ENCODE measurements at places on chromosomes 16 and 17.

DNA sequence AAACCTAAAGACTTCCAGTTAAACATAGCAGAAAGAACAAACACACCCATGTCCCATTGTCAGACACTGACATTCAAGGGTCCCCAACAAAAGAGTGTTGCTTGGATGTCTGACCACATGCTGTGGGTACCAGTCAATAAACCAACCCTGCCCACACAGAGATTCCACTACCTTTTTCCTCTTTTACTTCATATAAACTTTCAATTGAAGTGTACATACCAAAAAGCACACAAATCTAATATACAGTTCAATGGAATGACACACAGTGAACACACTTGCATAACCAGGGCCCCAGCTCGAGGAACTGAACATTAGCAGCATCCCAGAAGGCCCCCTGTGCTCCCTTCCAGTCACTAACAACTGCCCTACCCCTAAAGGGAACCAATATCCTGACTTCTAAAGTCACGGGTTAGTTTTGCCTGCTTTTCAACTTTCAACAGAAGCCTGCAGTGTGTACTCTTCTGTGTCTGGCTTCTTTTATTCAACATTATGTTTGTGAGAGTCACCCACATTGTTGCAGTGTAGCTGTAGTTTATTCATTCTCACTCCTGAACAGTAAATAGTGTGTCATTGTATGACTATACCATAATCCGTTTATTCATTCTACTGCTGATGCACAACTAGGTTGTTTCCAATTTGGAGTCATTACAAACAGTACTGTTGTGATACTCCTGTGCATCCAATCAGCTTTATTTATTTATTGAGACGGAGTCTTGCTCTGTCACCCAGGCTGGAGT is 18.0 kb downstream of the CFDP1 start:
- peak; percentile 69 for DNase-seq

DNA sequence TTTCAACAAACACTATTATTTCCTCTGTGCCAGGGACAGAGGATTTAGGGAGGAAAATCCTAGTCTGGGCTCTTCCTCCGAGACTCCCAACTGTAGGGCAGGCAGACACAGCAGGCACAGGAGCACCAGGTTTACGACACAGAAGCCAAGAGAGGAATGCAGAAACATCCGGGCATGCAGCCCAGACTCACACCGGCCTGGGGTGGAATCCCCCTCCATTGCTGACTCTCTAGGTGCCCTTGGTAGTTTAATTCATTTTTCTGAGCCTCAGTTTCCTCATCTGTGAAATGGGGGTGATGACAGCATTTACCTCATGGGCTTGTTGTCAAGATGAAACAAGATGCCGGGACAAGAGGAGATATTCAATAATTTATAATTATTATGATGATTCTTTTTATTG is 14.9 kb downstream of the CA4 start:
- DNase-seq, result no peak

GRCh38 chr17:37801171-37801570 is 56.3 kb upstream of the HNF1B start:
- no peak for DNase-seq

DNA sequence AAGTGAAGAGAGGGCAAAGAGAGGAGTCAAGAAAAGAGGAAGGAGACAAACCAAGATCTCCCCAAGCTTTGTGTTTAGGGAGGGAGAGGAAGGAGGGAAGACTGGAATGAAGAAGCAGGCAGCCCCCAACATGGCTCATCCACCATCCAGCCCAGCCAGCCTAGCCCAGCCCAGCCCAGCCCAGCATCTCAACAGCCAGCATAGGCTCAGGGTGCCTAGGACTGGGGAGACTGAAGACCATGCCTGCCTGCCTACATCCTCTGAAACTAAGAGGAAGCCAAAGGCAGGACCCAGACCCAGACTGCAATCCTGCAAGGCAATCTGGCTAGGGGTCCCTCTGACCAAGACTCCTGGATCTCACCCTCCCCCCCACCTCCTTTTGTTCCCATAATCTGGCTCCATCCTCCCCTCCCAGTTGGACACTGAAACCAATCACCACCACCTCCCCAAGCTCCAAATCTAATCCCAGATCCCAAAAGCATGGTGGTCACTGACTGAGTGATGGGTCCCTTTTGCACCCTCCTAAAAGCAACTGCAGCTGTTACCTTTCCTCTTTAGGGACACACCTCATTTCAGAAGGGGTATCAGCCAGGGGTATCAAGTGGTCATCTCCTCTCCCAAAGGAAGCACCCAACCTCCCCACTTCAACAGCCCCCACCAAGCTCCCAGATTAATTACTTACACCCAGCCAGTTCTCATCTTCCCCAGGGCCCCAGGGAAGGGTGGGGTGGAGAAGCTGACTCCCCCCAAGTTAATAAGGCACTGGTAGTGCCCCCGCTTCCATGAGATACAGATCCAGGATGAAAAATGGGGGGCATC is 1.2 kb downstream of the HDAC5 start:
- no peak for DNase-seq

- no peak for DNase-seq
These were observed 197.8 kb downstream of the CDH11 start for GRCh38 chr16:64924086-64924485.

DNA sequence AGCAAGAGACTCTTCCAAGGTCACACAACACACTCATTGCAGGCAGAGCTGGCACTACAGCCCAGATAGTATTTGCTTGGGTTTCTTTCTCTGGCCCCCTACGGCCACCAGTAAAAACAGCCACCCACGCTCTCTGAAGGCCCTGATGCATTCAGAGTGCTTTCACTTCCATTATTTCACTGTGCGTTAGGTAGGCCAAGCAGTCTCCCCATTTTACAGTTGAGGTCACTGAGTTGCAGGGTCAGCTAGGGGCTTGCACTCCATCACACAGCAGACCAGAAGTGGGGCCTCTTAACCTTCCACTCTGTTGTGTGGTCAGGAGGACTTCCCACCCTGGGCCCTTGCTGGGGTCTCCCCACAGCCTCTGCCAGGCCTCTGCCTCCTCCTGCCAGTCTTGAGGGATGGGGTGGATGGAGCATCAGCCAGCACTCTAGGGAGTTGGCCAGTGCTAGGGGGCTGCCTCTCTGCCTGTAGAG is 2.5 kb downstream of the TBX21 start:
- DNase-seq, result no peak

DNA sequence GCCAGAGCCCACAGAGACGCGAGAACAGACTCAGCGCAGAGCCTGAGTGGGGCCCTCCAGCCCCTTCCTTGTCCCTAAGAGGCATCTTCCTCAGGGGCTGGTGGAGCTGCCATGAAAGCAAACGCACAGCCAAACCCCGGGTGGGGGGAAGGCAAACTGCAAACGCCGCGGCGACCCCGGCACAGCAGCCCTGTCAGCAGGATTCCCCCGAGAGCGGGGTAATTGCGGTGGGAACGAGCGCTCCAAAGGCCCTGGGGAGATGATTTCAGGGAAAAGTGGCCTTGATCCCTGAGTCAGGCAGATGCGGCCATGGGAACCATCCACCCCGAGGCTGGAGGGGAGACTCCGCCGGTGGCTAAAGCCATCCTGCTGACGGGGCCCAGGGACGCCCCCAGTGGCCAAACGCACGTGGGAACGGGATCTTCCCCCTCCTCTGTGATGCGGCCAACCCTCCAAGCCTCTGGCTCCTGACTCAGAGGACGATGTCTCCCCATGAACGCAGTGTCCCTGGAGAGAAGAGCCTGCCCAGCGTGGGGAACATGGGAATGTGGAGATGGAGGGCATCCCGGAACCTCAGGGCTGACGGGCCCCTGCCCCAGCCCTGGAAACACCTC is 25.1 kb downstream of the SLC7A5 start:
- DNase-seq, result no peak

GRCh38 chr17:72273289-72274056 is 152.7 kb downstream of the SOX9 start:
- DNase-seq, result no peak

DNA sequence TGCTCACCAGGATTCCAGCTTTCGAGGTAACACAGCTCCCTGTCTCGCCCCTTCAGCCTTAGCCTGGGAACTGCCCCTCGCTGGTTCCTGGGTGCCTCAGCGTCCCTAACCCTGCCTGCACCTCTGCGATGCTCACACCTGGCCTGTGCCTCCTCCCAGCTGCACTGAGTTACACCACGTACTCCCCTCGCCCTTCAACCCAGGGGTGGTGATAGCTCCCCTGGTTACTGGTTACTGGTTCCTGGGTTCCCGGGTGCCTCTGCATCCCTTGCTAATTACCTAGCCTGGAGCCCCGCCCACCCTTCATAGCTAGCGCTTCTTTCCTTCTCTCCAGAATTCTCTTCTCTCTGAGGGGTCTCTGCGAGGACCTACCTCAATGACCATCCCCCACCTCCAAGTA is 65.3 kb upstream of the PLCG2 start:
- DNase-seq, result no peak

- DNase-seq, result no peak
These were observed 2.8 kb downstream of the EMP2 start for GRCh38 chr16:10577305-10578202.

- DNase-seq, result no peak
These were observed 146.4 kb downstream of the DNAH9 start for GRCh38 chr17:11744696-11745095.

DNA sequence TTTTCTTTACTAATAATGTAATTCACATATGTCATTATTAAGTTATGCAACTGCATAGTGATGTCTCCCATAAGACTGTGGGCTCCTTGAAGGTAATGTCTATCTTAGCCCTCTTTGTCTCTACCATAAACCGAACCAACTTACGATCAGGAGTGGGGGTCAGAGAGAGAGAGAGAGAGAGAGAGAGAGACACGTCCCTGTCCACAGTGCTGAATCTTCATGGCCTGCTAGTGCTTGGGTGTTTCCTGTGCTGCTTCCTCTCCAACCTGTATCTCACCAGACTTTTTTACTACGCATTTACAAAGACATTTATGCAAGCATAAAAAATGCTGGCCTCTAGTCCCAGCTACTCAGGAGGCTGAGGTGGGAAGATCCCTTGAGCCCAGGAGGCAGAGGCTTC is 52.2 kb upstream of the HAPSTR1 start:
- no peak for DNase-seq

GRCh38 chr16:30923554-30924075 is at the start of gene FBXL19:
TSS of gene FBXL19 (plus strand) at chr16:30923572. CDS start at chr16:30925755, 2,183 bp downstream.
- no peak for DNase-seq

DNA sequence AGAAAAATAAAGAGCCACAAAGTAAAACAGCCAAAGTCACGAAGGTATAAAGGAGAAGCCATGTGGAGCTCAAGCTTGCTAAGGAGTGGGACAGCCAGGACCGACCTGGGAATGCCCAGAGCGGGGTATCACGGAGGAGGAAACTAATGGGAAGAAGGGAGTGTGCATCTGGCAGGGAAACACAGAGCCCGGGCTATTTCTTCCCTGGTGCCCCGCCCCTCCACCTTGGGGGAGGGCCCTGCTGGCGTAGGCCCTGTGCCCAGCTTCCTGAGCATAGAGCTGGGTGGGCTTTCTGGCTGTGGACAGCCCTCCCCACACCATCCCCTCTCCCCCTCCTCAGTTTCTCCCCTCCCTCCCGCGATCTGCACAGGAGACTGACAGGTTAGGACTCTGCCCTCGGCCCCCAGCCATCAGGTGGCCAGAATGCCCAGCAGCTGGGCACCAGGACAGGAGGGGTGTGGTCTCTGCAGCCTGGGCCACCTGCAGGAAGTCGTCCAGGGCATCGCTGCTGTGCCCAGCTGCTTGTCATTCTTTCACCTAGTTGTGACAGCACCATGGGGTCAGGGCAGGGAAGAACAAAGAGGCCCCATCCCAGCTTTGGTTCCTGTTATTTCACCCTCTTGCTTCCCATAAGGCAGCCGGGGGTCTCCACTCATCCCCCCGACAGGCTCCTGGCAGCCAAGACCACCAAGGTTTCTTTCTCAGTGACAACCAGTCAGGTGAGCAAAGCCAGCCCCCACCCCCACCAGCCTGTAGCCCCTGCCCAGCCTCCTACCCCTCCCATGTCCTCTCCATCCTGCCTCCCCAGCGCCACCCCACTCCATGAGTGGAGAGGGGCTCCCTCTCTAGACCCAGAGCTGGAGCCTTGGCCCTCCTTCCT is 7.1 kb upstream of the DCAF7 start:
- DNase-seq, result no peak

DNA sequence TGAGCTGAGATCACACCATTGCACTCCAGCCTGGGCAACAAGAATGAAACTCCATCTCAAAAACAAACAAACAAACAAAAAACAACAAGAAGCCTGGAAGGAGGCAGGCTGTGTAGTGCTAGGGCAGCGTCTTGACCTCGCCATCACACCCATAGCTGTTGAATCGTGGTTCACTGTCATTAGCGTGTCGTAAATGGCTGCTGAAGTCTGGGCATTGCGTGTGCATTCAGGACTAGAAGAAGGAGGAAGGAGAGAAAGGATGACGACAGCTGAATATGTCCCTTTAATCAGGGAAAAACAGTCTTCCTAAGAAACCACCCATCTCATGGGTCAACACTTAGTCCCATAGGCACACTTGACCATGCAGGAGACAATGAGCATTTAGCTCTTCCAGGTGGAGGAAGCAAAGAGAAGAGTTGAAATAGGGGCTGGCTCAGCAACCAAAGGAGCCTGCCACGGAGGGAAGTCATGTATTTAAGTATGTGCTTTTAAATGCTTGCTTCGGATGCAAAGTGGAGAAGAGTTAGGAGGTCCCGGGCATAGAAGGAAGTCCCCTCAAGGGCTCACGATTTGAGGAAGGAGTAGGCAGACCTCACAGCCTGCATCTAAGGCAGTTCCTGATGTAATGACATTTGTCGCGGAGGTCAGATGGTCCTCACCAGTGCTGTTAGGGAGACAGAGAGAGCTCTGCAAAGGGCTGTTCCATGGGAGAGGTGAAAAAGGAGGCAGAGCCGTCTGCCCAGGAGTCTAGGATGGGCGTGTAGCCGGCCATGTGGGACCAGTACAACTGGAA is 8.8 kb downstream of the PRSS22 start:
- no peak for DNase-seq

GRCh38 chr17:51746421-51746820 is 412.1 kb downstream of the CA10 start:
- DNase-seq, result no peak

GRCh38 chr16:53503991-53504663 is 1.1 kb upstream of the AKTIP start:
- peak; percentile 26 for DNase-seq

- DNase-seq, result no peak
These were observed 144.4 kb downstream of the PCTP start for GRCh38 chr17:55895112-55895759.

GRCh38 chr17:52660692-52661091 is 502.2 kb upstream of the CA10 start:
- no peak for DNase-seq

DNA sequence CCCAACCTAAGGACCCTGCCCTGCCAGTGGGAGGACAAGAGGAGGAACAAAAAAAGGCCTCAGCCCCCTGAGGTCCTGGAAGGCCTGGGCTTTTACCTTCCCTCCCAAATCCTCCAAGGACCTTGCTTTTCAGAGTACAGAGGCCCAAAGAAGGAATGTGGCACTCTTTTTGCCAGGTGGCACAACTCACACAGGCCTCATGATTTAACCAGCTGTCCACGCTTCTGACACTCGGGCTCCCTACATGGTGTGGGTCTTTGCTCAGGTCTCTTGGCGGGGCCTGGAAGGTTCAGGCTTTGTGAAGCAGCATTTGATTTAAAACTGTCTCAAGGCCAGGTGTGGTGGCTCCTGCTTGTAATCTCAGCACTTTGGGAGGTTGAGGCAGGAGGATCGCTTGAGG is 120.6 kb downstream of the ABCC6 start:
- DNase-seq, result no peak

GRCh38 chr16:16991711-16992110 is 479.0 kb downstream of the XYLT1 start:
- DNase-seq, result peak; percentile 13
